ENCODE measurements at places on chromosomes 2 and 18.

DNA sequence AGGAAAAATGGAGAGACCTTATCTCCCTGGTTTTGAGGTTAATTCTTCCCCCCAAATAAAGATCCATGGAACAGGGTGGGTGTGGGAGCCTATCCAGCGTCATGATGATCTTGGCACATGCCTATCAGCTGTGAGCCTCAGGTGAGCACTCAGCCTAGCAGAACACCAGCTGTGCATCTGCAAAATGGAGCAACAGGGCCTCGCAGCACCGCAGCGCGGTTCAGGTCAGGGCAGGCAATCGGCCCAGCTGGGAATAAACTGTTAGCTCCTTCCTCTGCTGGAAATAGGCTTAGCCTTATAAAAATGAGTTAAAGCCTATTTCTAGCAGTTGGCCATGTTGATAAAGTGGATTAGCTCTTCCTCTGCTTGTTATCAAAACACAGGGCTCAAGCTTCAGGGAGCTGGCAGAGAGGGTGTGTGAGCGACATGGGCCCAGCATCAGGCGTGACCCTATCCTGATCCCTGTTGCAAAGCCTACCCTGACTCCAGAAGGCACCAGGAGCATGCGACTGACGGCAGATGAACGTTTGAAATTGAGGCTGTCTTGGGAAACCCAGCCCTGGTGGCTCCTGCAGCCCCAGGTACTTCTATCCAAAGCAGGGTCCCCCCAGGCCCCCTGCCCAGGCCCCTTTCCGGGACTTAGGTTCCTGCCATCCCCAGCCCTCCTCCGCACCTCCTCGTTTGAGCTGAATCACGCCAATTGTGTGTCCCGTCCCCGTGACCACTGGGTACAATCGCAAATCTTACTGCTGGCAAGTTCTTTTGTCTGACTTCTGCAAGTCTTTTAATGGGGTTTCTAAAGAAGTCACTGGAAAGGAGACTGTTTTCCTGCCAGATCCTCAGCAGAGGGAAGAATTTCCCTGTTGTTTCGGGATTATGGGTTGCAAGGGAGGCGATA is 35.4 kb downstream of the ARHGEF4 start:
- no peak for DNase-seq

DNA sequence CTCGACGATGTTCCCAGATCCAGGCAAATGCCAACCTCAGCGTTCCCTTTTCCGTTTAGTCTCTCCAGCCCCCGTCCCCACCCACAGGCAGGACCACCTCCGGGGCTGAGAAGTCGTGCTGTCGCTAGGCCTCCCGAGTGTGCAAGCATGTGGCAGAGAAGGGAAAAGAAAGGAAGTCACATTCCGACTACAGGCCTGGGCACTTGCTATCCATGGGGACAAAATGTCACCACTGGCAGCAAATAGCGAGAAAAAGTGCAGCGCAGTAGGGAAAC is 420 bp downstream of the PIGN start:
- no peak for DNase-seq

DNA sequence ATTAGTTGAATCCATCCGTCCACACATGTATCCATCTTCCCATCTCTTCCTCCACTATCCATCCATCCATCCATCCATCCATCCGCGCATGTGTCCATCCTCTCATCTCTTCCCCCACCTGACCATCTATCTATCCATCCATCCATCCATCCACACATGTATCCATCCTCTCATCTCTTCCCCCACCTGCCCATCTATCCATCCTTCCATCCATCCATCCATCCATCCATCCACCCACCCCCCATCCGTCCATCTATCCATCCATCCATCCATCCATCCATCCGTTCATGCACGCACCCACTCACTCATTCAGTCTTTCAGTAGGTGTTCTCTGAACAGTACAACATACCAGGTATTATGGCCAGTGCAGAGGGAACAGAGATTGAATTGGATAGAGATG is 18.9 kb upstream of the GREB1 start:
- DNase-seq = no peak

DNA sequence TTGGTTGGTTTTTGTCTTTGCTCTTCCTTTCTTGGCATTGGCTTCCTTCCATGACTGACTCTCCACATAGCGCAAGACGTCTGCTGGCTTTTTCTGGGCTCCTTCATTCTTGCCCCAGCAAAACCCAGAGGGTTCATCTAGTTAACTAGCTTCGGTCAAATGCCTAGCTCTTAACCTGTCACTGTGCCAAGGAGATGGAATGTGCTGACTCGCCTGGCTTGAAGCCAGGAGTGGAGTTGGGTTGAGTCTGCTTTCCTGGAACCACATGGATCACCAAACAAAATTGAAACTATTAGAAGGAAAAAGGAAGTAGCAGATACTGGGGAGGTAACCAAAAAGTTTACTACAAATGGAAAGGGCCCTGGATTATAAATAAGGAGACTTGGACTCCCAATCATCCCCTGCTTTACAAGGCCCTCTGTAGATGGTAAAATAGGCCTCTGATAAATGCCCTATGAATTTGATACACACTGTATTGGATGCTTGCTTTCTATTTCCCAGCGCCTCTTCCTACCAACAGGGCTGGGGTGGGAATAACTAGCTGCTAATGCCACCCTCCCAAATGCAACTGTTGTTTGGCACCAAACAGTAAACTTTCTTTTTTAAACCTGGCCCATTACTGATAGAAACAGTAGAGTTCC is 11.3 kb downstream of the MALT1 start:
- no peak for DNase-seq

- no peak for DNase-seq
Observed at GRCh38 chr2:23422089-23423061, 37.4 kb downstream of the KLHL29 start.

Measured in head of caudate nucleus (tissue), 42 donors.